ENCODE measurements at places on chromosomes 3 and 15.

DNA sequence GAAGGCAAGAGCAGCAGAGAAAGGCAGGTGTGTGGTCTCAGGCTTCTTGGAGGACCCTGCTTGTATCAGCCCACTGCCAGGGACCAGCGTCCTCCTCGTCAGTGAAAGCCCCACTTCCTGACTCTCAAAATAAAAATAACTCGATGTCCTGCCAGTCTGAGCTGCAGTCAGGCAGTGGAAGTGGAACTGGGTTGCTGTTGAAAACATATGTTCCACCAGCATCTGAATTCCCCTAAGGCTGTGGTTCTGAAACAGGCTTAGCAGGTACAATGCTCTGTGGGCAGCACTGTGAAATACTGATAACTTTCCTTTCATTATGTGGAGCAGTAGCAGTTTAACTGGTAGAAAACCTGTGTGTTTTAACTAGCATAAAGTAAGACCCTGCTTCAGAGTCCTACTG, 121.6 kb upstream of the EIF1B start:
- no peak for DNase-seq

DNA sequence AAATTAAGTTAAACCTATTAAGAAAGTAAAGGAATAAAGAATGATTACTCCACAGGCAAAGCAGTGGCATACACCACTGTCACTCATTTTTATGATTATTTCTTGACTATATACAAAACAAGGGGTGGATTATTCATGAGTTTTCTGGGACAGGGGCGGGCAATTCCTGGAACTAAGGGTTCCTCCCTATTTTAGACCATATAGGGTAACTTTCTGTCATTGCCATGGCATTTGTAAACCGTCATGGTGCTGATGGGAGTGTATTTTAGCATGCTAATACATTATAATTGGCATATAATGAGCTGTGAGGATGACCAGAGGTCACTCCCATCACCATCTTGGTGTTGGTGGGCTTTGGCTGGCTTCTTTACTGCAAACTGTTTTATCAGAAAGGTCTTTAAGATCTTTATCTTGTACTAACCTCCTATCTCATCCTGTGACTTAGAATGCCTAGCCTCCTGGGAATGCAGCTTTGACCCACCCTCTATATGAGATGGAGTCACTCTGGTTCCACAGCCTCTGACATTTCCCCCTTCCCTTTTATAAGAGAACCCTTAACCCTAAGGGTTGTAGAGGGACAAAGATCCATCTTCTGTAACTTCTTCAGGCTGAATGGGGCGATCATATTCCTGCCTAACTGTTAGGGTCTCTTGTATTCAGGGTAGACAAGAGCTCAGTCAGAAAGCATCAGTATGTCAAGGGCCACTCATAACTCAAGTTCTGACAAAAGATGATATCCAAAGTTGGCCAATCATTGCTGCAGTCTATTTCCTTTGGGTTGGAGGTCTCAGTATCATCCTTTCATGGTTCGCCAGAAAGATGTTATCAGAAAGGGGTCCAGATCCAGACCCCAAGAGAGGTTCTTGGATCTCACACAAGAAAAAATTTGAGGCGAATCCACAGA, 79.5 kb upstream of the LIPC start:
- DNase-seq: no peak

DNA sequence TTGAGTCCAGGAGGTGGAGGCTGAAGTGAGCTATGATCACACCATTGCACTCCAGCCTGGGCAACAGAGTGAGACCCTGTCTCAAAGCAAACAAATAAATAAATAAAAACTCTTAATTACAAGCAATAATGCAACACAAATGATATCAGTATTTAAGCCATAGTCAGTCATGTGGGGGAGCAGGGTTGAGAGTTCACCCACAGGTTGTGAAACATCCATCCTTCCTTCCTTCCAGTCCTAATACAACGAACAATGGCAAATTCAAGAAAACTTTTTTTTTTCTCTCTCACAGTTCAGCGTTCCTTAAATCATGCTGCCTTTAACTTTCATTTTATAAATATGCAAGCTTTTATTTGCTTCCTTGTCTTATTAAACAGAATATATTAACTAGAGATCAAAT, 24.1 kb downstream of the ZNF592 start:
- DNase-seq: no peak

- DNase-seq: no peak
Observed at GRCh38 chr15:69743091-69743490, 290.5 kb downstream of the RPLP1 start.

DNA sequence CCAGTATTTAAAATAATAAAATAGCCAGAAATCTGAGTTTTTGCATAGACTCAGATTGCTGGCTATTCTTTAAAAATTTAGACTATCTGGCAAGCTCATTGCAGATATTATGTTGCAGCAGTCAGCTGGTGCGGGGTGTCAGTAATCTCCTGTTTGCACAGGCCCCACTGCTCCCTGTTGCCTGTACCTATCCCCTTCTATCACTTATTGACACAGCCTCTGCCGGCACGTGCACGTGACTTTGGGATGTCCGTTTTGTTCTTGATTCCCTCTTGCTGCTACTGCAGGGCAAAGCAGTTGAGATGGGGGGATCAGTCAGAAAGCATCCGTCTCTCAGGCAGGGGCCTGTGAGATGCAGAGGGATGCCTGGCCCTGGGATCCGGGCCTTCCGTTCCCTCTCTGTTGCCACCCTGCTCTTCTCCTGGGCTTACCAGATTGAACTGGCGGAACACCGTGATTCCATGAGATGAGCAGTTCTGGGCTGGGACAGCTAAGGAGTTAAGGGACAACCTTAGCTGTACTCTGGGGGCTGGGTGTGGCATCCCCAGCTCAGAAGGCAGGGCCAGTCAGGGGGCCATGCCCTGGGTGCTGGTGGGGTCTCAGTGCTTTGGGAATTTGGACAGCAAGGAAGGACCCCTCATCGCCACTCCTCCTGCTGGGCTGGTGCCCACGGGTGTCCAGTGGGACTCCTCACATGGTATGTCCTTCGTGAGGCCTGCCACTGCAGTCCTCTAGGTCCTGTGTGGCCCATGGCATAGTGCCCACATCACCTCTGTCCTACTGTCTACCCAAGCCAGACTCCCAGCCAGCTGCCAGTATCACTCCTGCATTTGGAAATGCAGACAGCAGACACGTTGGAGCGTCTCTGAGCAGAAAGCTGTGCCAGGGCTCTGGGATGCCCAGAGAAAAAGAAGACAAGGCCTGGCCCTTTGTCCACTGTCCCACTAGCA, 11.8 kb downstream of the MRAS start:
- DNase-seq: no peak

DNA sequence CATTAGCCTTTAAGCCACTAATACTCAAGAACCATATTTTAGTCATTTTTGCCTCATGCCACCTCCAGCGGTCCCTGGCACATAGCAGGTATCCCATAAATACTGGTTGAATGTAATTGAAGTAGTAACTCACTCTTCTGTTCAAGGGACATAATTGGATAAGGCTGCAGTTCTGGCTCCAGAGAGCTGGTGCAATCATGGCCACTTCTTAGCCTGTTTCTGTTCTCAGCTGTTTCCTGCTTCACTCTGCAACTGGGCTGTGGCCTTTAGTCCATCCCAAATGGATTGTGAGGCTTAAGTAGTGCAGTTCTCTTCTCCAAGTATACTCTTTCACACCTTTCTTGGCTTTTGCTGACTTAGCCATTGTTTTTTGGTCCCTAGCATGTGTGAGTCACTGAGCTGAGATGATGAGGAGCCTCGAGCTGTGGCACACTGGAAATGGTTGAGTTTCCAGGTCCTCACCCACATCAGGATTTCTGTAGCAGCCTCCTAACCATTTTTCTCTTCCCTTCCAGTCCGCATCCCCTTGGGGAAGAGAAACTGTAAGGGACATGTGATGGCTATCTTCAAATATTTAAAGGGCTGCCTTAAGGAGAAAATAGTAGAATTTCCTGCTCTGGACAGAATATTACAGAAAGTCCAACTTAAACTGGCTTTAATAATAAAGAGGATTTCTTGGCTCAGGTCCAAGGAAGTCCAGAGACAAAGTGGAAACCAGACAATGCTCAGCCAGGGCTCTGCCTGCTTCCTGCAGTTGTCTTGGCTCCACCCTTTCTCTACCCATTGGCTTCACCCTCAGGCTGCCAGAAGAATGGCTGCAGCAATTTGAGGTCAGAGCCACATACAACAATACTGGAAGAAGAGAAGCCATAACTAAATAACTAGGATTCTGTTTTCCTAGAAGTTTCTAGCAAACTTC, 305.4 kb upstream of the ROPN1 start:
- DNase-seq: no peak

DNA sequence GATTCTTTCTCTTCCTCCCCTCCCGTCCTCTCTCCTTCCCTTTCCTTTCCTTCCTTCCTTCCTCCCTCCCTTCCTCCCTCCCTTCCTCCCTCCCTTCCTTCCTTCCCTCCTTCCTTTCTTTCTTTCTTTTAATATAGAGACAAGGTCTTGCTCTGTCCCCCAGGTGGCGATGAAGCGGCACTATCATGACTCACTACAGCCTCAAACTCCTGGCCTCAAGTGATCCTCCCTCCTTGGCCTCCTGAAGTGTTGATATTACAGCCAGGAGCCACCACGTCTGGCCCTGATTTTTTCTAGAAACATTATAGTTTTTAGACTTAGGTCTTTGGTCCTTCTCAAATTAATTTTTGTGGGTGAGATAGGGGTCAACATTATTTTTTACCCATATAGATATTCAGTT, 15.5 kb downstream of the GRM2 start:
- DNase-seq: no peak

- no peak for DNase-seq
Observed at GRCh38 chr15:54097019-54097418, 118.8 kb downstream of the UNC13C start.

DNA sequence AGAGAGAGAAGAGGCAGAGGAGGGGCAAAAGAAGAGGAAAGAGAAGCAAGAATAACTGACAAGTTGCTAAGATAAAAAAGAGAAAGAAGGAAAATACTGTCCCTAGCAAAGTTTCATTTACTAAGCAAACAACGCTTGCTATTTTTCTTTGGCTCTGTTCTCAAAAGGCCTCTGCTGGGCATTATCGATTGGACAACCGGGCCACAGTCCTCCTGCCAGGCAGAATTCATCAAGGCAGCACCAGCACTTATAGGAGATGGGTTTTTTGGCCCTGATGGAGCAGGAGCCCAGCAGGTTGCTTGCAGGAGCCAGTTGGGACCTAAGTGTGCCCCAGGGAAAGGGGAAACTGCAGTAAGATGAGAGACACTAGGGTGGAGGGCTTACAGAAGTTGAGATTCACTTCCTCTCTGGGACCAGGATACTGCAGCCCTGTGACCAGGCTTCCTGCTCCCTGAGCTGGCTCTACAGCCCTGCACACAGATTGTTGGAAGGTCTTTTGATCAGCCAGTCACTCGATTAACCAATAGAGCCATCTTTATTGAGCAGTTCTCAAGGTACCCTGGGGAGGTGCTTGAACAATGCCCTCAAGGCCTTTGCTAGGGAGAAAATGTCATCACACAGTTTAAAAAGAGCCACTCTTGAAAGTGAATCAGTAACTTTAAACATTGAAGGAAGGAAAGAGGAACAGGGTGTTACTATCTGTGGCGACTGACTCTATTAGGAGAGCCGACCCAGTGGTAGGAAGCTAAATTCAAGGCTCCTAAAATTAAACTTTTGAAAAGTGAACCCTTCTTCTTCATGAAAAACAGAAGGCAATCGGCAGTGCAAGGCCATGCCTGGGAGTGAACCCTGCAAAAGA, 28.8 kb upstream of the GLCE start:
- DNase-seq: no peak

GRCh38 chr3:98952404-98952803, 50.9 kb upstream of the DCBLD2 start:
- DNase-seq: no peak

GRCh38 chr3:13874891-13875290, 5.0 kb downstream of the WNT7A start:
- no peak for DNase-seq

- DNase-seq: no peak
Observed at GRCh38 chr15:66394472-66394871, 7.8 kb downstream of the MAP2K1 start.

- DNase-seq: no peak
Observed at GRCh38 chr15:50046159-50046558, 72.9 kb downstream of the ATP8B4 start.

- DNase-seq: peak; percentile 23
Observed at GRCh38 chr3:15099364-15100098, 583 bp upstream of the RBSN start.

DNA sequence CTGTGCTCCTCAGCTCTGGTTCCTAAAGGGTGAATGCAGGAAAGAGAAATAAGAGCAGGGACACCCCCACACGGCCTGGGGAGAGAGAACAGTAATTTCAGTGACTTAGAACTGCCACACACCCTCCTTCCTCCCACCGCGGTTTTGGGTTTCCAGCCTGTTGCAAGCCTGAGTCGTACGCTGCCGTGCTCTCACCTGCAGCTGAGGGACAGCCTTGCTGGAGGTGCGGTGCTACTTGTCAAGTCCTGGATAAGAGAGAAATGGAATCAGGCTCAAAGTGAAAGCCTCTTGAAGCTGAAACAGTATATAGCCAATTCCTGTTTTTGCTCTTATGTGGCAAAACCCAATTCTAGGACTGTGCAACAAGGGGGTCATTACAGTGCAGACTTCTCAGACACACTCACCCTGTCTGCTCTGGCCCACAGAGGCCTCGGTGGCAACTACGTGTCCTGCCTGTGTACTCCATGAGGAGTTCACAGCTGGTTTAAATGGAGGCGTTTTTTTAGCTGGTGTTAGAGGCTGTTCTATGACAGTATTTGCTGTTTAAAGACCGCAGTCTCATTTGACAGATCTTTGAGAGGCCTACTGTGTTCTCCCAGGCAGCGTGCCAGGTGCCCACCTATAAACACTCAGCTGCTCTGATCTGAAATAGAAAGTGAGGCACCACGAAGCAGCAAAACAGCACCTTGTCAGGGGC, 42.9 kb downstream of the TBC1D2B start:
- DNase-seq: peak; percentile 78

- DNase-seq: no peak
Observed at GRCh38 chr15:29432191-29433049, 162.8 kb upstream of the NSMCE3 start.

- no peak for DNase-seq
Observed at GRCh38 chr3:153052096-153052460, 109.9 kb upstream of the RAP2B start.

DNA sequence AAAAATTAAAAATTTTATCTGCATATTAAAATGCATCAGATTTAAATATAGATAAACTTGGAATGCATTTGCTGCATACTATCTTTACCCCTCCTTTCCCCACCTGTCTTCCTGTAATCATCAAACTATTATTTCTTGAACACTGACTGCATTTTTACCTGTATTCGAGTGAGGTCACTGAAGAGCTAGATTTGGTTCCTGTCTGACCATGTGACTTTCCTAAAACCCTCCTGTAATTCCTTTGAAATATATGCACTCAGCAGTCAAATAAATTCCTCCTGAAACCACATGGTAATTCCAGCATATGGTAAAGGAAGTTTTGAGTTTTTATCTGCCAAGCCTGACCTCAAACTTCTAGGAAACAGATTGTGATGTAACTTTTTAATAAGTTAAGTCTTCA, 445.6 kb upstream of the FRG2C start:
- no peak for DNase-seq

GRCh38 chr3:62940771-62941563, 65.8 kb upstream of the CADPS start:
- DNase-seq: no peak

- DNase-seq: no peak
Observed at GRCh38 chr3:113285226-113285625, 73.9 kb downstream of the BOC start.

GRCh38 chr3:11508346-11509172, 135.2 kb downstream of the VGLL4 start:
- no peak for DNase-seq

- no peak for DNase-seq
Observed at GRCh38 chr3:3086239-3086638, 23.9 kb downstream of the IL5RA start.
